Stimulated activated CD4-positive, alpha-beta T cell treated with anti-CD3 and anti-CD28 coated beads, Interleukin-1b, Interleukin-23, amount 100 ng/mL, for 4 hours (primary cell): ENCODE measurements at places on chromosomes 2 and 18.

GRCh38 chr2:213016984-213017351 lies 134.4 kb downstream of the IKZF2 start:
- no peak for DNase-seq

DNA sequence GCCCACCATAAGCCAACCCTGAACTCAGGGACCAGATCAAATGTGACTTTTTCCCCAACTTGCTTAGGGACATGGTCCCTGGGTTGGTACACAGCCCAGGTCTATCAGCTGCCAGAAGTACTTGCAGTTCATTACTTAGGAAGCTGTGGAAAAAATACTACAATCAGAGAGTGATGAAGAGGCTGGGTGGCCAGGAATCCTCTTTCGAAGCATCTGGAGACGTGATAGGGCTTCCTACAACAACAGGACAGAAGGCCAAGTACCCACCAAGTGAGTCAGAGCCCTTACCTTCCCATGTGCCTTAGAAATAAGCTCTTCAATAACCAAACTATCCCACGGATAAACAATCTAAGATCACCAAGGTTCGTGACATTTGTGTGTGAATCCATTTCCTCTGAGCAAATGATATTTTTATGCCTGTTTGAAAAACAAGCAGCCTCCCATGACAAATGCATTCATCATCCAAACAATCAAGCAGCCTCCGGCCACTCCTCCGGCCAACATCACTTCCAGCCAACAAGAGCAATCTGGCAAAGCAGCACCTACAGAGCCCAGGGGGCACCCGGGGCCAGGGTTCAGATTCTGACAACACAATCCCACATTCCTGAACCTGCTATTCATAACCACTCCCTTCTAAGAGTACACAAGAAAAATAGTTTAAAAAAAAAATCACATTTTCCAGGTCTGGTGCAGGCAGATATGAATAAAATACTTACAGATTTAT lies 26.4 kb downstream of the TBC1D8 start:
- no peak for DNase-seq

GRCh38 chr2:204900910-204901309 lies 355.6 kb downstream of the PARD3B start:
- DNase-seq, result no peak

DNA sequence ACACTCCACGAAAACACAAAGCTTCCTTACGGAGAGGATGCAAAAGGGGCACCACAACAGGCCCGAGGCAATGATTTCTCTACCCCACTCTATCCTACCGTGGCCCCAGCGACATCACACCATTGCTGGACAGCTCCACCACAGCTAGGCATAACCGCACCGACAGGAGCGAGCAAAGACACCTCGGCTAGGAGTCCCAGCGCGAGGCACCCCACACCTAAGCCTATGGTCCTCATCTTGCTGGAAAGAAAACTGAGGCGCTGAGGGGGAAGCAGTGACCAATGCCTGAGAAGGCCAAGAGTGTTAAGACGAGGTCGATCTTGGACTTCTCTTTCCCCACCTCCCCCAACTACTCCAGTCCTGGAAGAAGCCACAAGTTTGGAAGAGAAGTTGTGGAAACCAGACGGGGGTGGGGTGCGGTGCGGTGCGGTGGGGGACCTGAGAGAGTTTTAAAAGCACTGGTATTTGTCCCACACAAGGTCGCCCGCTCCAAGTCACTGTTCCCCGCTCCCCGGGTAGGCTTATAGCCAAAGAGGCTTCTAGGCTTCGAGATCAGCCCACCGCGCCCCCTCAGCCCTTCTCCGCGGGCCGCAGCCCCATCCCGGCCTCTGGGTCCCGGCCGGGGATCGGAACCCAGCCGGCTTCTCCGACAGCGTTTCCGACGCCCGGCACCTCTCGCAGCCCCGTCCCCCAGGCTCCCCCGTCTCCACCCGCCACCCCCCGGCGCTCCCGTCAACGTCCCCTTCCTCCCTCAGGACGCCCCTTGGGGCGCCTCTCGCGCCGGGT lies 766 bp downstream of the PDE6D start:
- no peak for DNase-seq

GRCh38 chr2:204260162-204260877 lies 285.0 kb upstream of the PARD3B start:
- peak; percentile 8 for DNase-seq

DNA sequence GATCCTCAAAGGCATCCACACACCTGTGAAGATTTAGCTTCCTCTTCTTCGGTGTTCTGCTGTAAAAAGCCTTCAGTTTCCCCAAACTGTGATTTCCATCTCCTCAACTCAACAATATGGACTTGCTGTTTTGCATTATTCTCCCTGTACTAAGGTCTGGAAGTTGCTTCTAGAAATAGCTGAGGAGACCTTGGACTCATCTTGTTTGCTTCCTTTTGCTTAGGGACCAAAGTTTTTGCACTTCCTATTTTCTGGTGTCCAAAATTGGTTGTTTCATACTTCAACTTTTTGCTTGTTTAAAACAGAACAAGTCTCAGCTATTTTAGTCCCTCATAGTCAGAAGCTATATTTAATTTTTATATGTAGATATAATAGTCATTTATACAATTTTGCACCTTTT lies 201.9 kb upstream of the COPS8 start:
- DNase-seq, result no peak

DNA sequence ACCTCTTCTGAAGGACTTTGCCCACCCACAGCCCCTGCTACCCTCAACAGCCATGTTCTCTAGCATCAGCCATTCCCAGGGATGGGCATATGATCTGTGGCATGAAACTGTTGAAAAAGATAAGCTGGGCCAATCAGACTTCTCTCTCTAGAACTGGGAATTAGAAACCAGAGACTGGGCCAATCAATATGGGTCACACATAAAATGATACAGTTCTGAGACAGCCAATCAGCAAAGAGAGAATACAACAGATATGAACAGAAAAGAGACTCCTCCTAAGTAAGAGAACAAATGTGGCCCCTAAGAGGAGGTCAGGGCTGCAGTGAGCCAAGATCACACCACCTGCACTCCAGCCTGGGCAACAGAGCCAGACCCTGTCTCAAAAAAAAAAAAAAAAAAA lies 2.1 kb downstream of the KIDINS220 start:
- no peak for DNase-seq

DNA sequence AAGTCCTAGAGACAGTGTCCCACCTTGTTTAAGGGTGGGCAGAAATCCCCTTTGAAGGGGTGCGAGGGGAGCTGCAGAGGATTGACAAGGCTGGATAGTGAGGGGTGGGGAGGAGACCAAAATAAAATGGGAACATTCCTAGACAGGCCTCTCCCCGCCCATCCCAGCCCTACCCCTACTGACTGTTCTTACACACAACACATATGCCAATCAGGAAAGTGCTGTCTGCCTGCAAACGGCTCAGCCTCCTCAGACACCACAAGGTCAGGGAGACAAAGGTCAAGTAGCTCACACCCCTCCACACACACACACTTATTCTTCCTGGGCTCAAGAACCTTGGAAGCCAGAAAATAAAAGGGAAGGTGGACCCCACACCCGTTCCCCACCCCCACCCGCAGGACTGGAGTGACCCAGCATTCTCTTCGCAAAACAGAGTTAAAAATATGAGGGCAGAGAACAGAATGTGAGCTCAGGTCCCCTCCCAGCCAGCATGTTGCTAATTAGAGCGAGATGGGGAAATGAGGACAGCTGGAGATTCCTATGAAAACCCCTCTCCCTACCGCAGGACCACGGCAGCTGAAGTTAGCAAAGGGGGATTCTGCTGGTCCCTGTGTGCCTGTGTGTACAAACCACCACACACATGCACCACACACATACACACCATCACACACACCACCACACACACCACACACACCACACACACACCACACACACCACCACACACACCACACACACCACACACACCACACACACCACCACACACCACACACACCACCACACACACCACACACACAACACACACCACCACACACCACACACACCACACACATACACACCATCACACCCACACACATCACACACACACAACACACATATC lies 197.8 kb downstream of the TNS1 start:
- no peak for DNase-seq

DNA sequence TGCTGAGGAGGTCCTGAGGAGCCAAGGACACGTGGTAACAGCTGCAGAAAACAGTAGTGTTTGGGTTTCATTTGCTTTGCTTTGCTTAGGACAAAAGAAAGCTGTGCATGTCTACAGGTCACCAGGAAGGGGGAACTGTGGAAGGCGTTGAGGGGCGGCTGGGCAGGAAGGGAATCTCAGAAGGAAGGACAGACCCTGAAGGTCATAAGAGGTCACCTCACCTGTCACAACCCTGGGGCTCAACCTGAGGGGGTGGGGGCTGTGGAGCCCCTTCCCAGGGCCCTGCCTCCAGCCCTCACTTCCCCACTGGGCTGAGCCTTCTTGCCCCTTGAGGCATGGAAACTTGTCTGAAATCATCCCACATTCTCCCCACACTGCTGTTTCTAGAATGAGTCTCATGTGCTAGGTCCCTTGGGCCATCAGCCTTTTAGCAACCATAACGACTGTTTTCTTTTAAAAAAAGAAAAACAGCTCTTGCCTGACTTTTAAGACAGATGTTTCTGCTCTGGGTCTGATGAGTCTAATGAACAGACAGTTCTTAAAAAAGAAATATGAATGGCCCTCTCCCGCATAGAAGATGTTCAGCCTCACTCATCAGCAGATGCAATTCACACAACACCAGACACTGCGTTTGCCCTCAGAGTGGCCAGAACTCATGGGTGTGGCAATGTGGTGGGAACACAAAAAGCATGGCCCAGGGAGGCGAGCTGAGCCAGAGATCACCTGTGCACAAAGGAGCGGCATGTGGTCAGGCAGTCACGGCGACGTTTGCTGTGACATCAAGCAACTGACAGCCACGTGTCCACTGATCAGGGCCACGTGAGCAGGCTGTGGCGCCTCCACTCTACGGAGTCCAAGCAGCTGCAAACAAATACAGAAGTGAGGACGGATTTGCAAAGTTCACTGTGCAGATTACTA lies 84.0 kb downstream of the SEPTIN10 start:
- DNase-seq, result no peak

GRCh38 chr2:112614201-112614840 lies 29.9 kb downstream of the CHCHD5 start:
- no peak for DNase-seq

GRCh38 chr2:181614874-181615638 lies 41.8 kb downstream of the CERKL start:
- DNase-seq, result no peak

GRCh38 chr2:1854729-1855547 lies 110.6 kb upstream of the PXDN start:
- DNase-seq, result no peak

DNA sequence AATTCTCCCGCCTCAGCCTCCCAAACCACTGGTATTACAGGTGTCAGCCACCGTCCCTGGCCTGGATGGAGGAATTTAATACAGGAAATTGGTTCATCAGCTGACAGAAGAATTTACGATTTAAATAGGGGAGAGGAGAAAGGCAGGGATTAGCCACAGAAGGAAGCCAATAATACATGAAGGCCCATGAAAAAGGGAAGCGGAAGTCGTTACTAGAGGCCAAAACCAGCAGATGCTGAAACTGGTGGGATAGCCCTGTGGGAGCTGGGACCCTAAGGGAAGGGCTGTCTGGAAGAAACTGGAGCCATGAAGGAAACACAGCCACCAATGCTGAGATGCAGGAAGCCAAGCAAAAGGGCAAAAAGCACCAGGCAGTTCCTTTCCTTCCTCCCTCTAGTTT lies 163.7 kb upstream of the RMP24 start:
- DNase-seq, result no peak

DNA sequence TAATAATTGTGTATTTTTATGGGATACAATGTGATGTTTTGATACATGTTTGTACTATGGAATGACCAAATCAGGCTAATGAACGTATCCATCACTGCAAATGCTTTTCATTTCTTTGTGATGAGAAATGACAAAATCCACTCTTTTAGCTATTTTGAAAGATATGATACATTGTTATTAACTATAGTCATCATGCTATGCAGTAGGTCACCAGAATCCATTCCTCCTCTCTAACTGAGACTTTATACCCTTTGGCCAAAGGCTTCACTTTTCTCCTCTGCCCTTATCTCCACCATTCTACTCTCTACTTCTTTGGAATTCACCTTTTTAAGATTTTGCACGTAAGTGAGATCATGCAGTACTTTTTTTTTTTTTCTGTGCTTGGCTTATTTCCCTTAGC lies 44.5 kb upstream of the TMEM17 start:
- no peak for DNase-seq

- DNase-seq, result no peak
Measured at GRCh38 chr2:215698566-215698965, 262.7 kb upstream of the FN1 start.

GRCh38 chr2:177270531-177270930 lies 6.0 kb upstream of the NFE2L2 start:
- DNase-seq, result no peak

DNA sequence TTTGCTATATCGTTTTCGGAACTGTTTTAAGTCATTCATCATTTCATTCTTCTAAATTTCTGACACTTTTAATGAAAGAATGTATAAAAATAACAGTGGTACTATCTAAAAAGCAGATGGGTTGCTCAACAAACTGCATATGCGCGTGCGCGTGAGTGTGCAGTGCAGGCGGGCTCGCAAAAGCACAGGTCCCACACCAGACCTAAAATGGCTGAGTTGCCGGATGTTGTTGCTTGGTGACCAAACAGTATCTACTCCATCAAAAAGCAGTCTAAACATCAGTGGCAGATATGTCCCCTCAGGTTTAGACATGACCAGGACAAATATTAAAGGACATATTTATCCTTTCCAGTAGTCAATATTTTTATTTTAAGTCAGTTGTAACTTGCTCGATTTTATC lies 5.1 kb downstream of the NOL4 start:
- no peak for DNase-seq

- DNase-seq, result no peak
Measured at GRCh38 chr2:144998435-144998834, 478.5 kb upstream of the ZEB2 start.

- DNase-seq, result no peak
Measured at GRCh38 chr2:97662386-97662894, 1.4 kb downstream of the ACTR1B start.

- no peak for DNase-seq
Measured at GRCh38 chr18:56825878-56826277, 174.7 kb downstream of the WDR7 start.

DNA sequence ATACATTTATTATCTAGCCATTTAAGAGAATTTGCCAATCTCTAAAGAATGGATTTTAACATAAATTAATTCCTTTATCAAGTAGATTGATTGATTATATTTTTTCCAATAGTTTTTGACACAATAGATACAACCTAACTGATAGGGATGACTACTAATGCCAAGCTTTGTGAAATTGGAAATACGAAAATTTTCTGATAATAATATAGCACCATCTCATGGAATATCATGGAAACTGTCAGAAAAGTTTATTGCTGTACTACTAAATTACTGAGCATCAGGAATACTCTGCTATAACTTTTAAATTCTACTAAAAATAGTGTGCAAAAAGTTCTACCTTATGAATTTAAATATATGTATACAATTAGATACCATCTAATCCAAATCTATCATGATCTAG lies 101.8 kb upstream of the MAP2 start:
- no peak for DNase-seq

DNA sequence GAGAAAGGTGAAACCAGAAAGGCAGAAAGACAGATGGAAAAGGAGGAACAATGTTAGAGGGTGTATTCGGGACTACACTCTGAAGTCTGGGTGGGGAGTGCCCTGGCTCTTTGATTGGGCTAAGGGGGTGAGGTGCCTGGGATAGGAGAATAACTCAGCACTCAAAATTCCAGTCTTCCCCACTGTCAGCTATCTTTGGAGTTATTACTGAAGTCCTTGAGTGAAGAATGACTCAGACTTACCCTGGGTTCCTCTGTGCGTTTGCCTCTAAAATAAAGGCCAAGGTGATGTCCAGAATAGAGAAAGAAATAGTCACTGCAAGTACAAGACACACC lies 151.8 kb upstream of the SERPINE2 start:
- DNase-seq, result no peak

- DNase-seq, result no peak
Measured at GRCh38 chr2:146821836-146822316, 1023.0 kb upstream of the ACVR2A start.
